ENCODE measurements at places on chromosomes 12 and 14.

DNA sequence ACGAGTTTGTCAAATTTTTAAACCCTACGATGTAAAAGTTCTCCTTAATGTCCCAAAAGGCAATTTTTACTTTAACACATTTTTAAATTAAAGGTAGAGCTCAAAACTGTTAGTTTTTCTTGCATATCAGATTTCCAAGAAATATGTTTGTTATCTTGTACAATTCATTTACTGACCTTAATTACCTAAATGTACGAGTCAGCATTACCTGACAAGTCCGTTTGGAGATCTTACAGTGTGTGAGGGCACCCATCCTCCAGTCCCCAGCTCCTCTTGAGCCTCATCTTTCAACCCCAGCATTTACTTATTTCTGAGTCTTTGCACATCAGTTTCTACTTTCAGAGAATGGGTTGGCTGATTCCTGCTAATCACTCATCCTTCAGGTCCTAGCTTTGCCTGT is 23.7 kb downstream of the PPM1H start:
- no peak for DNase-seq

- no peak for DNase-seq
These were observed 1048.0 kb downstream of the LRFN5 start for GRCh38 chr14:42654707-42655106.

DNA sequence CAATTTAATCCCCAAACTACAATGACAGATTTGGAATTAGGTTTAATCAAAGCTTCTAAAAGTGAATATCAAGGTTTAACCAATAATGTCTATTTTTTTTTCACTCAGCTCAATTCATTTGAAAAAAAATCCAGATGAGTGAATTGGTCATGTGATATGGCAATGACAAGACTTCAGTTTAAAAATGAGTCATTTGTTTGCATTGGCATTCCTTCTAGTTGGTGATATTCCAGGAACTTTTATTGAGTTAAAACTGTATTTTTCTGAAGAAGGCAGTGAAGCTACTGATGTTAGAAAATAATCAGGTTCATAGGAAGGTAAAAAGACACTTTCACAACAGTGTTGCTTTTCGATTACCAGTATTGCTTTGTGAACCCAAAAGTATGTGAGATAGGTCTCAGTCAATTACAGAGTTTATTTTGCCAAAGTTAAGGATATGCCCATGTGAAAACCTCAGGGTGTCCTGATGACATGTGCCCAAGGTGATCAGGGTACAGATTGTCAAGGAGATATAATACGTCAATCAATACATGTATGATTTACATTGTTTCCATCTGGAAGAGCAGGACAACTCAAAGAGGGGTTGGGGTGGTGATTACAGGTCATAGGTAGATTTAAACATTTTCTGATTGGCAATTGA is 1214.9 kb downstream of the GALC start:
- no peak for DNase-seq

GRCh38 chr12:50690925-50691324 is 73.0 kb upstream of the ATF1 start:
- DNase-seq, result no peak

- no peak for DNase-seq
These were observed 4.3 kb downstream of the IPO4 start for GRCh38 chr14:24184104-24184970.

GRCh38 chr12:62471734-62472133 is 5.1 kb downstream of the MON2 start:
- no peak for DNase-seq

- DNase-seq, result no peak
These were observed 9.7 kb upstream of the UBC start for GRCh38 chr12:124923905-124924734.

- no peak for DNase-seq
These were observed 48.8 kb downstream of the SYNE2 start for GRCh38 chr14:63901434-63902085.

GRCh38 chr14:70707138-70708038 is 65.7 kb downstream of the TTC9 start:
- DNase-seq, result no peak

- no peak for DNase-seq
These were observed 90.4 kb downstream of the SRRM4 start for GRCh38 chr12:119071638-119072231.

DNA sequence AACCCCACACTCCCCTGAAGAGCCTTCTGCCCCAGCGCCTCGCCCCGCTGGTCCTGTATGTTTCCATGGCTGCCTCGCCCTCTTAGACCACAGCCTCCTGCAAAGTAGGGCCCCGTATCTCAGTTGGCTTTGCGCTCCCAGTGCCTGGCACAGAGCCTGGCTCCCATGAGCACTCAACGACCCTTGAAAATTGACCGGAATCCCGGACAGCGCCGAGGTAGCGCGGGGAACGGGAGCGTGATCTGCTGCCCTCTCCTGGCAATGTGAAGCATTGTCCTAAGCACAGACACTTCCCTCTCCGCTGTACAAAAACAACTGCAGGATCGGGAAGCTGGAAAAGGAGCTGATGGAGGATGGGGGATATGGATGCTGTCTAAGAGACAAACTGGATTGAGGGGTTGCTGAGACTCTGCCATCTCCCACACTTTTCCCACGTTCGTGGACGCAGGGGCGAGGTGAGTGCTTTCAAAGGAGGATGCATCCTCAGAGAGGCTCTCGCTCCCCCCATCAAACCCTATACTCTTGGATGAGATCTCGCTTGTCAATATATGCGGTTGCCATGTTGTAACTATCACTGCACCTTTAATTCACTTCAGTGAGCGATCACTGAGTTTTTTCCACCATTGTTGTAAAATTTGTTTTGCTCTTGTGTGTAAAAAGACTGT is 10.7 kb upstream of the FKBP4 start:
- DNase-seq, result peak; percentile 72

GRCh38 chr14:101595887-101596721 is 34.8 kb downstream of the DIO3 start:
- no peak for DNase-seq

GRCh38 chr14:33592297-33592696 is 358.6 kb downstream of the EGLN3 start:
- no peak for DNase-seq

- DNase-seq, result no peak
These were observed 53.8 kb upstream of the NPFF start for GRCh38 chr12:53560912-53561589.

DNA sequence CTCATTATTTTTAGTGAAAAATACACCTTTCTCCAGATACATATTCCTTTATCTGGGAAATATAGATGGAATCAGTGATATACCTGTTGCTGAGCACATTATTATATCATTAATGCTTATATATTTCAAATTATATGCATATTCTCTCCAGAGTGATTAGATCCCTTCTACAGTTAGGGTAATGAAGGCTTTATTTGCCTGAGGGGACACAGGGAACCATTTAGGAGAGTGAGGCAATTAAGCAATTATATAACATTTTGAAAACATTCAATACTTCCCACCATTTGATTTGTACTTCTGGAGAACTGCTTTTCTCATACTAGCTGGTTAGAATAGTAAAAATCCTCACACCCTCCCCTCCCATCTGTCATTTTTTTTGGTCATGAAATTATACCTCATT is 212.8 kb upstream of the NOVA1 start:
- no peak for DNase-seq

- peak; percentile 29 for DNase-seq
These were observed at the start of gene RASSF8 for GRCh38 chr12:25958428-25959070. Gene RASSF8 (plus strand): TSS chr12:25958682. CDS start chr12:26055344, 96,662 bp downstream.

GRCh38 chr12:69524755-69525469 is 54.7 kb downstream of the FRS2 start:
- no peak for DNase-seq

GRCh38 chr12:57869298-57869926 is 22.9 kb upstream of the CTDSP2 start:
- DNase-seq, result no peak

Measured in iPS DF 6.9 (cell line).